HFF-Myc (cell line): ENCODE measurements at places on chromosomes 7 and 10.
A peak's percentile ranks its signal among the peaks of the same experiment; 100 is the strongest.

DNA sequence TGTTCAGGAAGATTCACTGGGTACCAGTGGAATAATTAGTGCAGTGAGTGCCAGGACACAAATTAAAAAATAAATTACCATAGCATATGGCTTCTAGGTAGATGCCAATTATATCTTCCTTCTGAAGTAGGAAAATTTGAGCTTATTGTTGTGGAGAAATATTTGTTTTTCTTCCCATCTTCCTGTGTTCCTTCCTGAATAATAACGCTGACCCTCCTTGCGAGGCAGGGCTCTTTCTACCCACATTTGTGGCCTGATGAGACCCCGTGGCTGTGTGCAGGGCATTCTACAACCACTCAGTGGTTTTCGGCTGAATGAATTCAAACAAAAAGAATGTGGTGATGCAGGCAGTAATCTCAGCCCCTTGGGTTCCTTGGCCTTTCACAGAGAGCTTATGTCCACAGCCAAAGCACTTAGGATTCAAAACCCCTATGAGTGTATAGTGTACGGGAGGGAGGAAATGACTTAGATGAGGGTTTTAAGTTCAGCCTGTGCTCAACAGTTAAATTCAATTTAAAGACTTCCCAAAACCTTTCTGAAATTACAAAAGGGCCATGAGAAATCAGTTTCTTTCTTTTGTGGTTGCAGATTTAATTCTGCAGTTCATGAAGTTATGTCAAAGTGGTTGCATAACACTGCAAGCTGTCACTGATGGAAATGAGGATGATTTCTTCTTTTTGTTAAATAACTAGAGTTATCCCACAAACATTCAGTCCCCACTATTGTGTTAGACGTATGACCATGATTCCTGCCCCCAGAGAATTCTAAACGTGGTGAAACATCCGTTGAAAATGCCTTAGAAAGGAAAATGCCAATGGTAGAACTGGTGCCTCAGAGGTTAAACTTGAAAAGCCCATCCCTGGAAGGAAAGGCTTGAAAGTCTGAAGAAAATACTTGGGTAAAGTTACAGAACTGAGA lies 255.3 kb downstream of the FZD1 start:
- DNase-seq: no peak

- DNase-seq: no peak
Observed at GRCh38 chr10:132281915-132282666, 25.7 kb downstream of the STK32C start.

DNA sequence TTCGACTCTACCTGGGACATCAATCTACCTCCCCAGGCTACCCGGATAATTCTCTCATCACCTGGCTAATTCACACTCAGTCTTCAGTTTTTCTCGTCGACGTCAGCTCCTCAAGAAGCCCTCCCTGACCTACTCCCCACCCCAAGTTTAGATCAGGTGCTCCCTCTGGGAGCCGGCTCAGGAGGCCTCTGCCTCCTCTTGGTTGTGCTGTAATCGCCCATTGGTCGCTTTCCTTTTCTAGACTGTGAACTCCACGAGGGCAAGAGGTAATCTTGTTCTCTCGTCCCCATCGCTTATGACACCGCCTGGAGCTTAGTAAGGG lies 461 bp upstream of the WIPF3 start:
- no peak for DNase-seq

DNA sequence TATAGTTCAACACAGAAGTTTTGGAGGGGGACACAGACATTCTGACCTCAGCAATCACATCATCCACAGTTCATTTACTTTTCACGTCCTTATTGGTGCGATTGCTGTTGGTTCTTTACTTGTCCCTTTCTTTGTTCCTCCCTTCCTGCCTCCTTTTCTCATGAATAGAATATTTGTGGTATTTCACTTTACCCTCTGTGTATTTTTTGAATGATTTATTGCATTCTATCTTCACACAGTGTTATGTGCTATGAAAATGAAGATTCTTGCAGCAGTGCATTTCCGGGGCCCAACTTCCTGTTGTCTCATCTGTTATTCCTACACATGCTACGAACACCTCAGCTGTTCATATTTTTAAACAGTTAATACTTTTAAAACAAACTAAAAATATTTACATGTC lies 179.6 kb downstream of the ZMYND11 start:
- DNase-seq: no peak

GRCh38 chr10:116364868-116365267 lies 40.6 kb downstream of the CCDC172 start:
- no peak for DNase-seq

- no peak for DNase-seq
Observed at GRCh38 chr7:24082826-24083225, 201.2 kb upstream of the NPY start.

GRCh38 chr10:97791824-97792721 lies 20.3 kb upstream of the SFRP5 start:
- DNase-seq: peak; percentile 11

DNA sequence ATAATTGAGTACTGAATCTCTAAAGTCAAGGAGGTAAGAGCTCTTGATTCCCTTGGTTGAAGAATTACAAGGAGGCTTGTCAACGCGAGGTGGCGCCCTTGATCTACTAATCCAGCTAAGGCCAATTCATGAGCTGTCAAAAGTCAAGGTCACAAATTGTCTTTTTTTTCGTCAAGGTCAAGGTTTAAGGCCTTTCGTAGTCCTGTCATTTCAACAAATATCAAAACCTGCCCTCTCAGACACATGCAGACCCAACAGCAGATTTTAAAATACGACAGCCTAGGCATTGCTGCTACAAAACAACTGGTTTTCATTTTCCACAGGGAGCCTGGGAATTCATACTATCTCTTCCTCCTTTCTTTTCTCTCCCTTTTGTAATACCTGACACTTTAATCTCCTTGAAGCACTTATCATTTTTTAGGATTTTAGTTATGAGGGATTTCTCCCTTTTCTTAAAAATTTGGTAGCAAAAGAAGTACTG lies 3.6 kb downstream of the HOXA13 start:
- DNase-seq: no peak

- no peak for DNase-seq
Observed at GRCh38 chr10:8183241-8183704, 128.8 kb downstream of the GATA3 start.

DNA sequence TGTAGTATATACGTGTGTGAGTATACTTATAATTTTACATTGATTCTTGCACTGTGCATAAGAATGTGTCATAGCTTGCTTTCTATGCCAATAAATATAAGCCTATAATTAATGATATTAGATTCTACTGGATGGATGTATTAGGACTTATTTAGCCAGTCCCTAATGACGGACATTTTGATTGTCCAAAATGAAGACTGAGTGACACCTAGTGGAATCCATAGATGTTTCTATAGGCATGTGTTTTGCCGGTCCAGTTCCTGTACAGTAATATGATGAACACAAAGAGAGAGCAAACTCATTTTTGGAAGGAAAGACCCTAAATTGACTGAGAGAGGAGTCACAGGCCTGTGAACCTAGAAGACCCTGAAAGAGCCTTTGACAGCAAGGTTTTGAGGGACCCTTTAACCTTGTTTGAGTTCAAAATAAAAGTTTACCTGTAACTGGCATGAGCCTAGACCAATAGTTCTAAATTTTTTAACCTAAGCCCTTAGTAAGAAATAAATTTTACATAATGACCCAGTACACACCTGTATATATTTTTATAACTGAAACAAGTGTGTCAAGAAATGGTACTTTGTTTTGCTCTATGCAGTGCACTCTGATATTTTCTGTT lies 42.4 kb upstream of the AGBL3 start:
- DNase-seq: no peak

DNA sequence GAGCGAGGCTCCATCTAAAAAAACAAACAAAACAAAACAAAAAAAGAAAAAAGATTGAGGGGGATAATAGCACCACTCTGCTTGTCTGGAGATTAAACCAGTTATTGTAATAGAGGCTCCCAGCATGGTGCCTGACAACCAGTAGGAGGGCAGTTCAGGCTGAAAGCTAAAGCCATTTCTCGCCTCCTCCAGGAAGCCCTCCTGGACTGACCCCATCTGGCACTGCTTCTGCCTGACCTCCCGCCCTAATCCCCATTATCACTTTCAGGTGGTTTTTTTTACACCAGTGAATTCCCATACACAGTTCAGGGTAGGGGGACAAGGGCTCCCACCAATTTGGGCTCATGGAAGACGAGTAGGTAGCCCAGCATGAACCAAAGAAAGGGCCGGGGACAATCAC lies 8.8 kb upstream of the ELN start:
- no peak for DNase-seq

DNA sequence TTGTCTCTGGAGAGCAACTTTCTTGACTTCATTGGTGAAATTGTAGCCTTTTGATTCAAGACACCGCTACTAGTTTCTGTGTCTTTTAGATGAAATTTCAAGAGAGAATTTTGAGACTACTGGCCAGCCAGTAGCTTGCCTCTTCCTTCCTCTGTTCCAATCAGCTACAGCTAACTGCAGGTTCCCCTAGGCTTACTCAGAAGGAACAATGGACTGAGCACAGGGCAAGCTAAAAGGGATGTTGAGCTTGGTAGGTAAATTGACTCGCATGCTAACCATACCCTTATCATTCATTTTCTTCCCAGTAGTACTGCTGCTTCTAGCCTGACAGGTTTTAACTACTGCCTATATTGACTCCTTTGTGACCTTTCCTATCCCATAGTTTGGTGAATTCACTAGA lies 81.1 kb downstream of the RUNDC3B start:
- DNase-seq: no peak

- no peak for DNase-seq
Observed at GRCh38 chr7:92723943-92724342, 112.4 kb downstream of the CDK6 start.

DNA sequence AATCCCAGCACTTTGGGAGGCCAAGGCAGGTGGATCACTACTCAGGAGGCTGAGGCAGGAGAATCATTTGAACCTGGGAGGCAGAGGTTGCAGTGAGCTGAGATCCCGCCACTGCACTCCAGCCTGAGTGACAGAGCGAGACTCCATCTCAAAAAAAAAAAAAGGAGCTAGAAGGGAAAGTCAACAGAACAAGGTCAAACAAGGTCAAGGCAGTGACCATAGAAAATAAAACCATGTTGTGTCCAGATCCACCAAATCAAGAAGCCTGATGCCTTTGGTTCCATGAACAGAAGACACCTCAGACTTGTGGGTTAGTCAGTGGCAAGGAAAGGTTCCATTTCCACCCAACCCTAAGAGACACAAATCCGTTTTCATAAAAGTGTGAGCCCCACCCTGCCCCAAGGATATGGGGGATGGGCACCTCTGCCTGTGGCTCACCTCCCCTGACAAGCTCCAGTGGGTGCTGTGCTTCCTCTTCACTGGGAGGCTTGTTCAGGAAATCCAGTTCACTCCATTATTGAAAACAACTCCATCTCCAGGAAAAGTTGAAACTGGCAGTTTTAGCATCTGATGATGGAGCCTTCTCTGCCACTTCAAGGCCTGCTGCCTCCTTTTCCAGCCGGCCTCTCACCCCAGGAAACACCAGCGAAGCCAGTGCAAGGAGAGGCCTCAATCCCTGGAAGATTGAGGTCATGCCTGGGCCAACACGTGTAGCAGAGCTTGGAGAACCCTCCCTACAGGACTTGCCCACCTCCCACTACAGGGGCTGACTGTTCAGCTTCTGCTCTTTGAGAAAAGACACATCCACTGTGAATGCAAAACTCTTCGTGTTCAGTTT lies 152.9 kb downstream of the NRF1 start:
- no peak for DNase-seq

DNA sequence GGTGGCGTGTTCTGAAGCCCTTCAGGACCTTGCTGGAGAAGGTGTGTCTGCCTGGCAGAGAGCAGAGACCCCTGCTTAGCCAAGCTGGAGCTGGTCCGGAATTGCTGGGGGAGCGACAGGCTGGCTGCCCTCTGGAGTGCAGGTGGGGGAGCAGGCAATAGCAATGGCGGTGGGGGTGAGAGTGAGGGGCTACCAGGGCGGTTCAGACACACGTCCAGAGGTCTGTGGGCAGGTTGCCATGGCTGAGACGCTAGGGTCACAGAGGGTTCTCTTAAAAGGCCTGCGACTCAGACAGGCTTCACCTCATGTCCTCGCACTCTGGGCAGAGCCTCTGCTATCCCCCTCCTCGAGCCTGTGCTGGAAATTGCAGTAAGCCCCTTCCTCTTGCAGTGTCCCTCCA lies 329.0 kb upstream of the C7orf33 start:
- DNase-seq: no peak

DNA sequence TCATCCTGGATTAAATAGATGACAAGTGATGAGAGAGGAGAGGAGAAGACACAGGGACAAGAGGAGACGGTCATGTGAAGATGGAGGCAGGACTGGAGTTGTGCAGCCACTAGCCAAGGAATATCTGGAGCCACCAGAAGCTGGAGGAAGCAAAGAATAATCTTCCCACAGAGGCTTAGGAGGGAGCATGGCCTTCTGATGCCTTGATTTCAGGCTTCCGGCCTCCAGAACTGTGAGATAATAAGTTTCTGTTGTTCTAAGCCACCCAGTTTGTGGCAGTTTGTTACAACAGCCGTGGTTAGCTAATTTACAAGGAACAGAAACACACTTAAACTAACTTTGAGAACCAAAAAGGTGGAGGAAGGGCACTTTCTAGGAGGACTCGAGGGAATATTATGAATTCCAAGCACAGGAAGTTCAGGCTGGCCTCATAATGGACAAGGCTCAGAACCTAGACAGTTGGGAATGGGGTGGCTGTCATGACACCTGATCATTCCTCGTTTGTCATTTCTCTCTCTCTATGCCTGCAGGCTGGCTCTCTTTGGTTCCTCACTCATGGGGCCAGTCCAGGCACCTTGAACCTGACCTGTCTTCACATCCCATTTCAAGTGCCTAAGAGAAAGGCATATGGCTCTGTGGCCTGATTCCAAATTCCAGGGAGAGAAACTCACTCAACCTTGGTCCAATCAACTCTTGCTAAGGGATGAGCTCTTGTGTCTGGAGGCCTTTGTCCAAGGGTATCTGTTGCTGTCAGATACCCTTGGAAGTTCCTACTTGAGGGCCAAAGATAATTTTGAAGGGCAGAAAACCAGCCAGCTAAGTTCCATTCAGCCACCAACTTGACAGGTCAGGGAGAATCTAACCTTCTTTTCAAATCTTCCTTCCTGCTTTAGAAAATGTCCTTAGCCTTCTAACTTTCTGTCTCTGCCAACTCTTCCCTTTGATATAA lies 33.5 kb upstream of the PDZD8 start:
- no peak for DNase-seq

GRCh38 chr7:41438705-41439514 lies 264.0 kb downstream of the INHBA start:
- no peak for DNase-seq

DNA sequence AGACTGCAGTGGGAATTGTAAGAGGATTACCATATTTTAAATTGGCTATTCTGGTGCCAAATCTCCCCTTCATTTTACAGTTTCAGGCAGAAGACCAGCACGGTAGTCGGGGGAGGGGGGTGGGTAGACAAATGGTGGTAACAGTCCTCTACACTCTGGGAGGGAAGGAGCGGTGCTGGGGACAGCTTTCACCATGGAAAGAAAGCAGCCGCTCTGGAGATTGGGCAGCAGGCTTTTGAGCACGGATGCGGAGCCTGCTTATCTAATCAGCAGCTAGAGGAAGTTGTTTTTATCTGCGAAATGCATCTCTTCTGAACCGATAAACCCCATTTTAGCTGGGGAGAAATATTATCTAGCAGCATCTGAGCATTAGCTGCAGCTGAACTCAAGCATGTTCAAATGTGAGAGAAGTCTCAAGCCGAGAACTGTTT lies 28.7 kb downstream of the IKZF1 start:
- no peak for DNase-seq
